ENCODE measurements at places on chromosomes 16 and 17. TPM values are rescaled to one million over a fixed set of nuclear protein-coding genes. Genes with fewer than 3 reads are reported as not detected.
A peak's percentile ranks its signal among the peaks of the same experiment; 100 is the strongest.

DNA sequence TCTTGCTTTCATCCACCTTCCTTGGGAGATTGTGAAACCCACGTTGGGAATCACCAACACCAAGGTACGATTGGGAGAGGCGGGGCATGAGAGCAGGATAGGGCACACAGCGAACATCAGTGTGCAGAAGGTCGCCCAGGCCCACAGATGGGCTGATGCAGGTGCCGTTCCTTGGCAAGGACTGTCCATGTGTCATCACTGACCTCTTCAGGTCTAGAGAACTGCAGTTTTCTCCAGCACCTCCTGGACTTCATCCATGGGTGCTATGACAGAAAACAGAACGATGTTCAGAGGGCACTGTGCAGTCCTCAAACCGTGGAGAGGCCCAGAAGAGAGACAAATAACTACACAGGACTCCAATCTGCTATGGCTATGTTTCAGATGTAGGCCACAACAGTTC lies 23.9 kb upstream of the TAT start:
- DNase-seq: no peak

Gene MAP2K4
- 26.7 TPM for total RNA-seq

DNA sequence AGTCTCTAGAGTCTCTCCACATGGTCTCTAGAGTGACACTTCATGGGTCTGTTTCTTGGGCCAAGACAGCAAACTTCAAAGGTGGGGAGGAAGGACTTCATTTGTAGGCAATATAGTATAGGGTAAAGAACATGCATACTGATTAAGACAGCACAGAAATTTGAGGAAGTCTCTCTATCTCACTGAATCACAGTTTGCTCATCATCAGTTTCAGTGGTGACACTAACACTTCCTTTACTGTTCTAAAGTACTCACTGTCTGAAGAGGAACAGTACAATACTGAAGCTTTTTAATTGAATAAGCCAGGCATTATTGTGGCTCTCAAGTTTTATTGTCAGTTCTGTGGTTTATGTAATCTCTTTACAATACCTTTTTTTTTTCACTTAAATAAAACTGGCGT lies 656.4 kb upstream of the CDH8 start:
- DNase-seq: no peak

DNA sequence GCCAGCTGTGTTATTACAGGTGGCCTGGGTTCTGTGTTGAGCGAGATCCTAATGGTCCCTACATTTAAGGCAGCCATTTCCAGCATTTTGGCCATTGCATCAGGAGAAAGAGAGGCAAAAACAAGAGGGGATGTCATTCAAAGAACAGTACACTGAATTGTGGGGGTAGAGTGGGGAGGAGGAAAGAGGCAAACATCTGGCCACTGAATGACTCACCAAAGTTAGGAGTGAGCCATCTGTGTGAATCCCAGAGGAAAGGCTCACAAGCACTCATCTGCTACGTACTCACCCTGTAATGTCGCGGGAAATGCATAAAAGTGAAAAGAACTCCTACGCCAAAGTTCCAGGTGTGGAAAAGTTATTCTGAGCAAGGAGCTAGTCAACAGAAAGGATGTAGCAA lies 16.7 kb downstream of the KRABD2 start:
- DNase-seq: peak; percentile 76

- no peak for DNase-seq
These were observed 5.7 kb upstream of the VAT1L start for GRCh38 chr16:77782694-77783093.

Gene GRAPL
- not detected for total RNA-seq

Gene CFAP52
- not detected for total RNA-seq

DNA sequence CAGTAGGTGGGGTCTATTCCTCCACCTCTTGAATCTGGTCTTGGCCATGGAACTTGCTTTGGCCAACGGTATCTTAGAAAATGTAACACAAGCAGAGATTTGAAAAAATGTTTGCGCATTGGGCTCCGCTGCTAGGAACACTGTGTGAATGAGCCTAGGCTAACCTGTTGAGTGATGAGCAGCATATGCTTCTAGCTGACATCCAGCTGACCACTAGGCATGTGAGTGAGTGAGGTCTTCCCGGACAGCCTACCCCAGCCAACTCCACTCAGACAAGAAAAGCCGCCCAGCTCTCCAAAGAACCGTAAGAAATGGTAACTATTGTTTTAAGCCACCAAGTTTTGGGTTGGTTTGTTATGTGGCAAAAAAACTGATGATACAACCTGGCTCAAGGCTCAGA lies 31.4 kb upstream of the BCO1 start:
- no peak for DNase-seq

Gene KIF19
- total RNA-seq: not detected

Gene HYDIN
- 7.3 TPM for total RNA-seq

DNA sequence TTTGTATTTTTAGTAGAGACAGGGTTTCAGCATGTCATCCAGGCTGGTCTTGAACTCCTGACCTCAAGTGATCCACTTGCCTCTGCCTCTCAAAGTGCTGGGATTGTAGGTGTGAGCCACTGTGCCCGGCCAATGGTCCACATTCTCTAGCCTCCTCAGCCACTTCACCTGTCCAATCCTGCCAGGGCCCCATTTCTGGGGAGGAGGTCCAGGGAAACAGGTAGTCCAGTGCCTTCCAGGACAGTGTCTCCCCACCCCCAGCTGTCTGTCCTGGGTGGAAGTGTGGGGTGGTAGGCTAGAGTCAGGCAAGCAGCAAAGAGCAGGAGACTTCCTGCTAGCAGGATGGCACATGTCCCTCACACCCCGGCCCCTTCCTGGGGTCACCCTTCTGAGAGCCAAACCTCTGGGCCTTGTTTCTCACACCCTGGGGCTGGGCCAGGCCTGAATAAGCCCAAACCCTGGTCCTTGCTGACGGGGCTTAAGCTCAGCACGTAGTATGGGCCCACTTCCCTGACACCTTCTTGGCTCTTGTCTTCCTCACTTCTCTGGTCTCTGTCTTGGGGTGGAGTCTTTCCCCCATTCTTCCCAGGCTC lies 5.0 kb downstream of the FHOD1 start:
- DNase-seq: no peak

DNA sequence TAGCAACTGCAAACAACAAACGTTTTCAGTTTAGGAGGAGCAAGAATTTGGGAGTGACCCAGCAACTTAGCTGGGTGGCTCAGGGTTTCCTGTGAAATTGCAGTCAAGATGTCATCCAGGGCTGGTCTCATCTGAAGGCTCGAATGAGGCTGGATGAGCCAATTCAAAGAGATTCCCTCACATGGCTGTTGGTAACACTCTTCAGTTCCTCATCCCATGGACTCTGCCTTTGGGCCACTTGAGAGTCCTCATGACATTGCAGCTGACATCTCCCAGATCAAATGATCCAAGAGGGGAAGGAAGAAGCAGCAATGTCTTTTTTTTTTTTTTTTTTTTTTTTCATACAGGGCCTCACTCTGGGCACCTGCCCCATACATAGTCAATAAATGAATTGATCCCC lies 26.3 kb downstream of the UBALD1 start:
- no peak for DNase-seq
